ENCODE measurements at places on chromosomes 3 and 15.
A peak's percentile ranks its signal among the peaks of the same experiment; 100 is the strongest.

GRCh38 chr3:48952510-48953118 lies 34.0 kb downstream of the ARIH2 start:
- DNase-seq = peak; percentile 41

- no peak for DNase-seq
These were observed 5.0 kb downstream of the FES start for GRCh38 chr15:90889313-90889730.

DNA sequence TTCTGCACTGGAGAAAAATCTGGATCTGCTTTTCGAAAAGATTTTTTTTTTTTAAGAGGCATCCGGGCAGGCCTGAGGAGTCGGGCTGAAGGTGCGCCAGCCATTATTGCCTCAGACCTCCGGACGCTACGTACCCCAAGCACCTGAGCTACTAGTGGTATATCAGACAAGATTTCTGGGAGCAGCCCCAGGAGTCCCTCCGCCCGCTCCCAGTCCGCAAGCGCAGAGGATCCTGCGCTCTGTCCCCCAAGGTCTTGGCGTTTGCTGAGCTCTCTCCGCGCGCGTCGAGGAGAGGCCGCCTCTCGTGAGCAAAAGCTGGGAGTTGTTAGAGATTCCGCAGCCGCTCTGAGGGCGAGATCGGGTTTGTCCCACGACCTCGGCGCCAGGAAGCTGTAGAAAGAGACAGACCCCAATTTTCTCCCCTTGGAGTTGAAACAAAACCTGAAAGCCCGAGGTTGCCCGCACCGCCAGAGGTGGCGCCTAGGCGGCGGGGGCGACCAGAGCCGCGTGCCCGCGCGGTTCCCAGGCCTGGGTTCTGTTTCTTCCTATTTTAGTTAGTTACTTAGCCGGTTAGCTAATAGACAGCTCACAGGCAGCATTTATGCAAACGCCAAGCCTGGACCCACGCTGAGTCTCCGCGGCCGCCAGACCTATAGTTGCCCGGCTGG lies 72.5 kb upstream of the POLG start:
- no peak for DNase-seq

- DNase-seq = no peak
These were observed 3.6 kb downstream of the LRRC57 start for GRCh38 chr15:42544853-42545629.

DNA sequence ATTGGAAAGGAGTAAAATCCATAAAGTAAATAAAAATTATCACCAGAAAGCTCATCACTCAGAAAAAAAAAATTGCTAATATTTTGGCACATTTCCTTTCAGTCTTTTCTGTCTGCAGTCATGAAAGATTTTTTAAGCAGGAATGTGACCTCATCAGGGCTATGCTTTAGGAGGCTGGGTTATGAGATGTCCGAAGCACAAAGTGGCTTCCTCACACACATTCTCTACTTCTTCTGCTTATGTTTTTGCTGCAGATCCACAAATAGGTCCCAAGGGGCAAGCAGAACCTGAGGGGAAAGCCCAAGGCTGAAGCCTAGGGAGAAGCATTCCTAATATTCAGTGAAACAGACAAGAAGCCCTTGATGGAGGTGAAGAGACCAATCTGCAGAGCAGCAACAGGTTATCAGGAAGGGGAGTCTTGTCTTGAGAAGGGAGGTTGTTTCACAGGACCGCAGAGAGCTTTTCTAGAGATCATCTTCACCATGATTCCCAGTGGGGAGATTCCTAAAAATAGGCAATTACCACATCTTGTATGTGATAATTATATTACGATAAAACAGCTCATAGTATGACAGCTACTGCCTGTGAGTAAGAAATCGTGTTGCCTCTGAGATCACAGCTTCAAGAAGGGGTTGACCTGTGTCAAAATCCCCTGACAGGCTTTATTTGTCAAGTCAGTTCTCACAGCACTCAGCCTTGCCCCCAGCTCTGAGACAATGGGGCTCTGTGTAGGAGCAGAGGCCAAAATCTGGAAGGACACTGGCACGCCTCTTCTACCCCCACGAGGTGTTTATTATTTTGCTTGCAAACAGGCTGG lies 60.5 kb downstream of the IGF2BP2 start:
- DNase-seq = no peak

DNA sequence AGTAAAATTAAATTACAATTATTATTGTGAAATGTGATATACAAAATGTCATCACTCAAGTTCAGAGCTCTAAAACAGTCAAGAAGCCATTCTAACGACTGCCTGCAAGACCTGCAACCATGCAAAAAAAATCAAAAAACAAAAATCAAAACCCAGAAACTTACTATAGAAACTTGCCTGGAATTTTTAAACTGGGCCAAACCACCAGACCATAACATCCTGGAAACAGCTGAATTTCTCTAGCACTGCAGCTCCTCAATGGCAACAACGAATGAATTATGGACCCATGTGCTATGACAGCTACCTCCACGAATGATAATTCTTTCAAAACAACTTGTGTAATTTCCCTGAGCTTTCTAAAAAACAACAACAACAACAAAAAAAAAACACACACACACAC lies 130.0 kb upstream of the KCNMB2 start:
- DNase-seq = no peak

DNA sequence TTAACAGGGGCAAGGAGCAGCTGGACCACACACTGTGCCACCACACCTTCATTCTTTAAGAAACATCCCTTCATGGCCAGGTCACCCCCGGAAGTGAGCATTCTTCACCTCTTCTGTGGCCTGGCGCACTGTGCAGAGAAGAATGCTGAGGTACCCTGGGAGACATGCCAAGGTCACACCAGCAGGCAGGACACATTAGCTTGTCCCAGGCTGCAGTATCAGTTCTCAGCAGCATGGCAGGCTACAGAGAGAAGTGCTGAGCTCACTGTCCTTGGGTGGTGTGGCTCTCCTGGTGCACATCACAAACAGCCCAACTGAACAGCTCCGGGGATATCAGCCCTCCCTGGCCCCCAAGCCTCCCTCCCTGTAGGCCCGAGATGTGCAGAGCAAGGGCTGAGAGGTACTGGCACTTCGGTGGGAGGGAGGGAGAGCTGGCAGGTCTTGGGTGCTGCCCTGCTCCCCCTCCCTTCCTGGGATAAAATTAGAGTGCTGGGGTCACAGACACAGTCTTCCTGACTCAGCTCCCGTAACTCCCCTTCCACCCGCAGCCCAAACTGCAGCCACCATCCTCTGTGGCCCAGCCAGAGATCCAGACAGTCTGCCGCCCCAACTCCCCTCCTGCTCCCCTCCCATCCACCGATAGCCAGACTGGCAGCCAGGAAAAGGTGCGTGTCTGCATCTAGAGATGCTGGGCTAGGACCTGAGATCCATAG lies 13.4 kb downstream of the SEMA7A start:
- DNase-seq = peak; percentile 33

DNA sequence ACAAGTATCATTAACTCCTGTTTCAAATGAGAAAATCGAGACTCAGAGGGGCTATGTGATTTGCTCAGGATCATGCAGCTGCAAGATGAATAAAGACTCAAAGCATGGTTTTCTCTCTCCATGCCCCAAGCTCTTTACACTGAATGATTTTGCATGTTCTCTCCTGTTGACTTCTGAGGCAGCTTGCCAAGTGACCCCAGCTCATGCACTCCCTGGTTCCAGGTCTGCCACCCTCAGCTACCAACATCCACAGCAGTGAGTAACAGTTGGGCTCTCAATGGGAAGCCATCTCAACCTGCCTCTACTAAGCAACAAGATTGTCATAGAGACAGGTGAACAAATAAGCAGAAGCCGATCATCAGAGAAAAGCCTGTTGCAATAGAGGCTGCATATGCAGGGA lies 116.9 kb upstream of the GADL1 start:
- DNase-seq = no peak

GRCh38 chr3:64708456-64708855 lies 20.7 kb upstream of the ADAMTS9 start:
- DNase-seq = no peak

- no peak for DNase-seq
These were observed 2.2 kb downstream of the ZBED2 start for GRCh38 chr3:111592936-111593335.

DNA sequence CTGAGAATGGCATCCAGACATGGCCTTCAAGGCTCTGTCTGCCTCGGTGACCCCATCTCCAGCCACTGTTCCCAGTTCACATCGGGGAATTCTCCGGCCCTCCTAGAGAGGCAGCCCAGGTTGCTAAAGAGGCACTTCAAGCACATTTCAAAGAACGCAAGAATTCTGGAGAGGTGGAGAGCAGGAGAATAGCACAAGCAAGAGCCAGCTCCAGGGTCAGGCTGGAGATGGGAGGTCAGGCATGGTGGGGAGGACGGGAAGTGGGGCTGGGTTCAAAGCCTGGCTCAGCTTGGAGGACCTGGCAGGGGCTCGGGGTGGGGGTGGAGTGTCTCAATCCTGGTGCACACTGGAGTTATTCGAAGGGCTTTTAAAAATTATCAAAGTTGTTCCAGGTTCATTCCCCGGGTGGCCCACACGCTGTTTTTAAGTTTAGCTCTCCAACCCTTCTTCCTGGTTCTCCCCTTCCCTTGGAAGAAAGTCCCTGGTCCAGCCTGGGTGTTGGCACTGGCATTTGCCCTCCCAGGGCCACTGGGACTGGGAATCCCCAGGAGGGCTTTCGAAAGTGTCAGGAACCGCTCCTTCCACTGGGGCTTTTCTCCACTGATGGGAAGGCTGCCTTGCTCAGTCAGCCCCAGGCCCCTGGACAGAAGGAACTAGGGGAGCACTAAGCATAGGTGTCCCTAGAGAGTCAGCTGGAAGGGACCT lies 35.8 kb downstream of the ZNF710 start:
- DNase-seq = no peak

DNA sequence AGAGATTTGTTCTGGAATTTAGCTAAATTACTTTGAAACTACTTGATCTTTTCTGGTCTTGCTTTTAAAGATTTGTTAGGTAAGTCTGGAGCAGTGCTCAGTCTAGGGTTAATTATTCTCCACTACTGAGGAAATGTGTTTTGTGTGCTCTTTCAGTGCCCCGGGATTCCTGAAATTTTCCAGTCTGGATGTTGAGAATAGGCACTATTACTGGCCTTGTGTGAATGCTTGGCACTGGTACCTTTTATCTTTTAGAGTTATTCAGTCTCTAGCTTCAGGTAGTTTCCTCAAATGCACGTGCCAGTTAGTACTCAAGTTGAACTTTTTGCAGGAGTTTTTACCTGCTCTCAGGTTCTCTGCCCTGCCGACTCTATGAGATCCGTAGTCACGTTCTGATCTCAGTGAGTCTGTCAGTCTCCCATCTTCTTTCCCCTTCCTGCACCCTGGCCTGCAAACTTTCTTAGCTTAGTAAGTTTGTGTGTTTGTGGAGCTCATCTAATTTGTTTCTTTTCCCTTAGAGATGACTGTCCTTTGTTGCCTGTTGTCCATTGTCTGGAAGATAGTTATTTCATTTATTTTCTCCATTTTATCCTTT lies 39.5 kb downstream of the TCF12 start:
- DNase-seq = no peak

DNA sequence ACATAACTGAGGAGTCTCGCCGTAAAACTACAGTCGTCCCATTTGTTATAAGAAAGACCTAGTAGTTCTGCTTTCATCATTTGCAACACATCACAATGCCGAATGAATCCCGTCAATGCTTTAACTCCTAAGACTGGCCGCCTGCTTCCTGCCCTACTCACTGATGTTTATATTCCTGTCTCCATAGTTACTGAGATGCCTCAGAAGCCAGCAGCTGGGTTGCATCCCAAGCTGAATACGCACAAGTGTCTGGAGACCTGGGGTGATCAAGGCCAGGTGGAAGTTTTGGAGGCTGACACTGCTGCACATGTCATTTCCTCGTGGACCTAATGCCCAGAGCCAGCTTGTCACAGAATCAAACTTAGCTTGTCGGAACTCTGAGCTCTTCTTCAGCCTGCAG lies 95.2 kb upstream of the UBE2E1 start:
- no peak for DNase-seq

DNA sequence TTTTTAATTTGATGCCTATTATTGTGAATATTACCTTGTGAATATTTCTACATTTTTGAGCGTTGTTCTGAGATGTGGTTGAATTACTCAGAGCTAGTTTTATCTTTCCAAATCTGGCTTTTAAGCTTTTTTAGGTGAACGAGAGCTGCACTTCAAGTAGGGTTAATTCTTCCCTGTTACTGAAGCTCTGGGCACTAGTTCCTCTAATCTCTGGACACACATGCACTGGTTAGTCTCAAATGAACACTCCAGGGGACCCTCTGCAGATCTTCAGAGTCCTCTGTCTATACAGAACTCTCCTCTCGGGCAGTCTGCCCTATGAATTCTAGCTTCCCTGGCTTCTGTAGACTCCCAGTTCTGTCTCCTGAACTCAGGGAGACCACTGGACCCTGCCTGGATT lies 237.5 kb upstream of the TBC1D5 start:
- no peak for DNase-seq

GRCh38 chr3:23365066-23365465 lies 161.9 kb downstream of the UBE2E2 start:
- DNase-seq = no peak

- DNase-seq = no peak
These were observed 156.7 kb upstream of the SMAD3 start for GRCh38 chr15:66908744-66909095.

DNA sequence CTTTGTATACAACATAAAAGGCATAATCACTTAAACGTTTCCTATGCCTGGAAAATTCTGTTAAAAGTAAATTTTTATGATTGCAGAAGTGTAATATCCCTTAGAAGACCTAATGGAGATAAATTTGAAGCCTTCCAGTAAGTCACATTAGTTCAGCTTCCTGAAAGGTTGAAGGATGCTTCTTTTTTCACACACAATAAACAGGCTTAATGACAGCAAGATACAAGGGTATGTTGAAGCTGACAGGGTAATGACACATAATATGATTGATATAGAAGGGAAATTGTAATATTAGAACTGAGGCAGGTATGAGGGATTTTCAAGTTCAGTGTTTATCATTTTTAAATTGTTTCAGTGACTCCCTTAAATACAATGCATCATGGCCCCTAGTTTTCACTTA lies 161.8 kb upstream of the NAALADL2 start:
- no peak for DNase-seq

DNA sequence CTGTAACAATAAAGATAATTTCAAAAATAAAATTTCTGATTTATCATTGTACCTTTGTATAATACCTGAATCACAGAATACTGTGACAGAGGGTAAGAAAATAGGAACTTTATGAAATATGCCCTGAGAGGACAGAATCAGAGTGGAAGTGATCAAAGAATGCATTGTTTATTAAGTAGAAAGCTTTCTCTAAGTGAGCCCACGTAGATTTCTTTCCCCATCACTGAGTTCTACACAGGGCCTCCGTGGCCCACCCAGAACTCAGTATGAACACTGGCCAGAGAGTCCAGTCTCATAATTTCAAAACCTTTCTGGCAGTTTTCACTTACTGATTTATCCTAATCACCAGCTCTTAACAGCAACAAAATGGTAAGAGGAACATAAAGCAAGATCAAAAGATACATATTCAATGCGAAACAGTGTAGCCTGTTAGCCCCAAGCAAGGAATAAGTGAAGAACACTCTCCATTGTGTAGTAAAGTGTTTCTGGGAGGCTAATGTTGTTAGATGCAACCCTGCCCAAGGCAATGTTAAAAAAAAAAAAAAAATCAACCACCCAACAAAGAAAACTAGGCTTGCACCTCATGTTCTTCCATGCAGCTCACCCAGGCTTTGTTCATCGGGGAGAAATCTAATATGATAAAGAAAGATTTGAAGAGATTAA lies 341.3 kb downstream of the LSAMP start:
- DNase-seq = no peak

GRCh38 chr3:183800243-183800863 lies 25.0 kb downstream of the MAP6D1 start:
- DNase-seq = peak; percentile 36

- DNase-seq = no peak
These were observed 154.3 kb upstream of the ARPP21 start for GRCh38 chr3:35484929-35485530.
